Mammary epithelial cell (primary cell): ENCODE measurements at places on chromosomes 3 and 15. TPM values are rescaled to one million over a fixed set of nuclear protein-coding genes. Genes with fewer than 3 reads are reported as not detected.

Gene SPRED1
- total RNA-seq: 25.7 and 29.2 TPM in 2 replicates

Gene GPR149
- not detected for total RNA-seq

Gene EPHB1
- total RNA-seq: 0.24 TPM in 1 of 2 replicates, not detected in the other

Gene HYAL1
- 0.40 and 0.75 TPM in 2 replicates for total RNA-seq

Gene UTS2B
- 0.24 and 0.42 TPM in 2 replicates for total RNA-seq

Gene LIPC
- total RNA-seq: not detected

Gene TMEM212
- not detected for total RNA-seq

Gene LTF
- total RNA-seq: 16.7 TPM

Gene GOLGA6A
- total RNA-seq: not detected in 2 replicates

Gene RTP3
- not detected for total RNA-seq

Gene GRK7
- total RNA-seq: not detected in 2 replicates

Gene GPR160
- 0.33 TPM for total RNA-seq

Gene GHSR
- not detected in 2 replicates for total RNA-seq
